Retinal pigment epithelial cell (primary cell): ENCODE measurements at places on chromosomes 5 and 9.

GRCh38 chr5:129199308-129199707 lies 104.8 kb downstream of the ISOC1 start:
- peak; percentile 35 for DNase-seq

DNA sequence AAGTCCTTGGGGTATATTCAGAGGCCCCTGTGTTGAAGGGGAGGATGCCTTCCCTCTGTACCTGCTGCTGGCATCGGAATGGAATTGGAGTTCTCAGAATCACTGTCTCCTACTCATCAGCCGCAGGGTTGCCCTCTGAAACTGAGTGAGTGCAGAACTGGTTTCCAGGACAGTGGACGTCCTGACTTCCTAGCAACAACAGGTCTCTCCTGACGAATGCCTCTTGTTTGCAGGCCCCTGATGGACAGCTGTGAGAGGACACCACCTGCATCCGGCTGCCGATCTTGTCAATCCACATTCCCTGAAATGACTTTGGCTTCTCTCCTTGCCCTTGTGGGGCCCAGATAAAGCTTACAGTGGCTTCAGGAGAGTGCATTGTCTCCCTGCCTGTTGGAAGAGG lies 274.5 kb downstream of the NSG2 start:
- no peak for DNase-seq

GRCh38 chr9:14517154-14517906 lies 175.9 kb downstream of the ZDHHC21 start:
- no peak for DNase-seq

DNA sequence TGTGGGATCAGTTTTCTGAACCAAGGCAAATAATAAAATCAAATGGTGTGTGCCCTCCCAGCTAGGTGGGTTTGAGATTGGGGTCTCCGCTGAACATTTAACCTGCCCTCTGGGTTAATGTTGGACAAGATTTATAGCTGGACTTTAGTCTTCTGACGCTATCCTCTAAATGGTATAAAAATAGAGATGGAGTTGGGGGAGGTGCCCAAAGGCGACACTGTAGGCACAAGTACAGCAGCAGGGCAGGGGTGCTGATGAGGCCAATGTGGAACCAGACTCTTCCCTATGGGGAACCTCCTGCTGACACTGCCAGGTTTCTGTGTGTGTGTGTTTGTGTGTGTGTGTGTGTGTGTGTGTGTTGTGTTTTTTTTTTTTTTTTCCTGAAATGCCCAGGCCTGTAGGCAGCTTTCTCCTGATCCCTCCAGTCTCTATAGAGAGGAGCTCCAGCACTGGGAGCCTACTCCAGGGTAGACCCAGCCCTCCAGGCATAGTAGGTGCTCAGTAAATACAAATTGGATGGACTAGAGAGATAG lies 37.9 kb downstream of the PCDH1 start:
- no peak for DNase-seq

- no peak for DNase-seq
These were observed 66.9 kb upstream of the SLIT3 start for GRCh38 chr5:169367861-169368260.

DNA sequence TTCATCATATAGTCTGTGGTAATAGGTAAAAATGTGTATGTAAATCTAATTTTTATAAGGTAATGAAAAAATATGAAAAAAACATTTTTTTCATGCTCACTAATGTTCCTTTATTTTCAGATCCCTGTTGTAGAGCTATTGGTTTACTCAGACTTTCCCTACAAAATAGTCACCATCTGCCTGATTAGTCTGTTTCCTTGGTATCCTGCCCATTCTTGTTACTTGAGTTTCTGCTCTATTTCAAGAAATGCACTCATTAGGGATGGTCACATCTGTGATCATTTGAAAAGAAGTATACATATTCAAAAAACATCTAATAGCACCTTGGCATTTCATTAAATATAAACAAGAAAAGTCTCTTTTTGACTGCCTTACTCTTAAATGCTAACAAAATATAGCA lies 21.6 kb upstream of the RASA1 start:
- no peak for DNase-seq

GRCh38 chr5:124725040-124725434 lies 21.4 kb downstream of the ZNF608 start:
- no peak for DNase-seq
